Lower leg skin (tissue), 4 donors: ENCODE measurements at places on chromosomes 12 and 14. TPM values are rescaled to one million over a fixed set of nuclear protein-coding genes. Genes with fewer than 3 reads are reported as not detected.

Gene LIN52
- 5.6 TPM for total RNA-seq

Gene TESPA1
- not detected for total RNA-seq

- no peak for DNase-seq
Measured at GRCh38 chr12:108856170-108856427, 1.3 kb downstream of the SSH1 start.

Gene TCP11L2
- 55.5 TPM for total RNA-seq

GRCh38 chr12:62481843-62482540 is 15.4 kb downstream of the MON2 start:
- DNase-seq: no peak

Gene BCL11B
- 59.6 TPM for total RNA-seq

- DNase-seq: no peak
Measured at GRCh38 chr12:68317047-68317667, 15.0 kb downstream of the MDM1 start.

Gene PNP
- 35.7 TPM for total RNA-seq

Gene LYZ
- total RNA-seq: 6.8 TPM

Gene INHBC
- not detected for total RNA-seq

- DNase-seq: no peak
Measured at GRCh38 chr14:80464531-80465149, 253.3 kb upstream of the DIO2 start.

DNA sequence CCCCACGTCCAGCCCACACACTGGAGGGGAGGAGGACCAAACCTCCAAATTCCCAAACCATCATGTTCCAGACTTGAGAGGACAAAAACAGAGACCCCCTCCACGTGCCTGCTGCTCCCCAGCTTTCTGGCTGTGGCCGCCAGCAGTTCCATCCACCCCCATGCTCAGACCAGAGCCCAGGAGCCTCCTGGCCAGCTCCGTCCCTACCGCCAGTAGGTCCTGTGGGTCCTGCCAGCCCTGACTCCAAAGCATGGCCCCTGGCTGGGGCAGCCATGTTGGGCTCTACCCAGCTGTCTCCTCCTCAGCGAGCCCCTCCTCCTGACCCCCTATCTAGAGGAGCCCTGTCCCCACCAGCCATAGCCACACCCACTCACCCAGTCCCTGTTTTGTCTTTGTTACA is 227.3 kb upstream of the RTL1 start:
- DNase-seq: peak; percentile 82

- no peak for DNase-seq
Measured at GRCh38 chr12:122820838-122821271, 14.4 kb upstream of the HIP1R start.

- DNase-seq: peak; percentile 20
Measured at GRCh38 chr14:20400965-20401593, 12.2 kb downstream of the TEP1 start.

- no peak for DNase-seq
Measured at GRCh38 chr12:21780786-21781185, 6.3 kb upstream of the KCNJ8 start.

GRCh38 chr12:76310110-76310509 is 38.1 kb downstream of the BBS10 start:
- DNase-seq: no peak

Gene GUCY2C
- not detected for total RNA-seq

- no peak for DNase-seq
Measured at GRCh38 chr14:49483268-49483667, 102.9 kb downstream of the RPS29 start.

- no peak for DNase-seq
Measured at GRCh38 chr12:42094277-42094676, 50.4 kb downstream of the GXYLT1 start.
